ENCODE measurements at places on chromosomes 12 and 14.

- DNase-seq: no peak
Observed at GRCh38 chr14:65070471-65070976, 31.8 kb downstream of the MAX start.

- no peak for DNase-seq
Observed at GRCh38 chr14:103267226-103267910, 66.7 kb upstream of the EIF5 start.

GRCh38 chr12:58413794-58414193 is 472.4 kb downstream of the ATP23 start:
- DNase-seq: peak; percentile 83

GRCh38 chr14:75323571-75323970 is 44.9 kb downstream of the FOS start:
- no peak for DNase-seq

DNA sequence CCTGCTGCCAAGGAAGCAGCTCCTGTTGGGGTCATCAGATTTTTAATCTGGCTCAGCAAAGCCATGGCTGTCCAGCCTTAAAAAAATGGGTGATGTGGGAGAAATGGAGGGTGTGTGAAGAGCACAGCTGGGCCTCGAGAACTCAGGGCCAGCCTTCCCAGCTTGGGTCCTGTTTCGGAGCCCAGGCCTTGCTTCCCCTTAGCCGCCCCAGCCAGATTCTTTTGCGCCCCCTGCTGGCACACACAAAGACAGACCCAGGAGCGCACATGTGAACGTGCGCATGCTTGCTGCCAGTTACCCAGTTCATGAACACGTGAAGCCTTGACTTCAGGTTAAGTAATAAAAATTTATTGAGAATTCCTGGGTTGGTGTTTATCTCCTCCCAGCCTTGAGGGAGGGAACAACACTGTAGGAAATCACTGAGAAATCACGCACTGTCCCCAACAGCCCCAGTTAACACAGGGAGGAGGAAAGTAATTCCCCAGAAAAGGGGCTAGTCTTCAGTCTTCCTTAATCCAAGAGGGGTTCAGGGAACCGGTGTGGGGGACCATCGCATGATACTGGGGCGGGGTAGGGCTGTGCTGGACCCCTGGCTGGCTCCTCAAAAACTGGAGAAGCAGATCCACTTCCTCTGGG is 5.3 kb downstream of the PHB2 start:
- DNase-seq: peak; percentile 85

GRCh38 chr12:41142376-41142775 is 45.7 kb upstream of the PDZRN4 start:
- DNase-seq: no peak

DNA sequence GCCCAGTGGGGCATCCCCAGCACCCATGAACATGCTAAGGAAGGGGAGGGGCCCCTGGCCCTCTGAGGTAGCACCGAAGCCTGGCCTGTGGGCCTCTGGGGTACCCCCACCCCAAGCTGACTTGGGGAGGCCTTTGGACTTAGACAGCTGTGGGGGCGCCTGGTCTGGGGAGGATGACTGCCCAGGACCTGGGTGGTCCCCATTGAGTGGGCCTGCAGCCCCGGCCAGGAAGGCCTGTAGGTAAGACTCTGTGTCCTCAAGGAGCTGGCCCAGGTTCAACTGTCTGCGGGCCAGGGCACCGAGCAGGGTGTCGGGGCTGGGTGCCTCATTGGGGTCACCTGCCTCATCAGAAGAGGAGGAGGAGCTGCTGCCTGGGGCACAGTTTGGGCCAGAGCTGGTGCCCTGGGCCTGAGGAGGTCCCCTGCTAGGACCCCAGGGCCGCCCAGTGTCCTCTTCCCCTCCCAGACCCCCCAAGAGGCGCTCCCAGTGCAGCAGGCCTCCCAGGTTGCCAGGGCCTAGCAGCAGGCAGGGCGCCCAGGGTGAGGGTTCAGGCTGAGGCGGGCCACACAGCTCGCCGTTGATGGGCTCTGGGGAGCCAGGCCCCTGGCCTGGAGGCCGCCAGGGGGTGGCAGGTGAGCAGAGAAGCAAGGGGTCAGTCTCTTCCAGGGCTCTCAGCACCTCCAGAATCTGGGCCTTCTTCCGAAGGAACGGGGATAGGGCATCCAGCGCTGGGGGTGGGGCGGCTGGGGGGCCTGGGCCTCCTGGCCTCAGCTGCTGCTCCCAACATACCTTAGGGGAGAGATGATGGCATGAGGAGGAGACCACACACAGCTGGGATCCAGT is 31.4 kb downstream of the NCKAP5L start:
- DNase-seq: no peak

- DNase-seq: peak; percentile 76
Observed at GRCh38 chr14:33792720-33793368, 158.0 kb downstream of the EGLN3 start.

GRCh38 chr12:124557518-124558223 is 9.7 kb downstream of the NCOR2 start:
- DNase-seq: no peak

- no peak for DNase-seq
Observed at GRCh38 chr12:68350753-68351152, 18.6 kb upstream of the MDM1 start.

DNA sequence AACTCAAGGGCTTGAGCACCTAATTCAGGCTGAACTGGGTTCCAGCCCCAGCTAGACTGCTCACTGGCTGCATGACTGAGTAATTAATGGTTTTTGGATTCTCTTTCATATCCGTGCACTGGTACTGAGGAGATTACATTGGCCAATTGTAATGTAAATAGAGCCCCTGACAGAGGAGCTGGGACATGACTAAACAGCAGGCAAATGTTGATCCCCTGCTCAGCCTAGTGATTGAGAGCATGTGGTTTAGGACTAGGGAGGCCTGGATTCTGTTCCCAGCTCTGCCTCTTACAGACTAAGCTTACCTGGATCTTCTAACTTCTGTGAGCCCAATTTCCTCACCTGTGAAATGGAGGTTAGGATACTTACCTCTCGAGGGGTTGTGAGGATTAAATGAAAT is 204.3 kb downstream of the ESR2 start:
- no peak for DNase-seq

- DNase-seq: no peak
Observed at GRCh38 chr12:65156366-65156841, 13.0 kb upstream of the LEMD3 start.

DNA sequence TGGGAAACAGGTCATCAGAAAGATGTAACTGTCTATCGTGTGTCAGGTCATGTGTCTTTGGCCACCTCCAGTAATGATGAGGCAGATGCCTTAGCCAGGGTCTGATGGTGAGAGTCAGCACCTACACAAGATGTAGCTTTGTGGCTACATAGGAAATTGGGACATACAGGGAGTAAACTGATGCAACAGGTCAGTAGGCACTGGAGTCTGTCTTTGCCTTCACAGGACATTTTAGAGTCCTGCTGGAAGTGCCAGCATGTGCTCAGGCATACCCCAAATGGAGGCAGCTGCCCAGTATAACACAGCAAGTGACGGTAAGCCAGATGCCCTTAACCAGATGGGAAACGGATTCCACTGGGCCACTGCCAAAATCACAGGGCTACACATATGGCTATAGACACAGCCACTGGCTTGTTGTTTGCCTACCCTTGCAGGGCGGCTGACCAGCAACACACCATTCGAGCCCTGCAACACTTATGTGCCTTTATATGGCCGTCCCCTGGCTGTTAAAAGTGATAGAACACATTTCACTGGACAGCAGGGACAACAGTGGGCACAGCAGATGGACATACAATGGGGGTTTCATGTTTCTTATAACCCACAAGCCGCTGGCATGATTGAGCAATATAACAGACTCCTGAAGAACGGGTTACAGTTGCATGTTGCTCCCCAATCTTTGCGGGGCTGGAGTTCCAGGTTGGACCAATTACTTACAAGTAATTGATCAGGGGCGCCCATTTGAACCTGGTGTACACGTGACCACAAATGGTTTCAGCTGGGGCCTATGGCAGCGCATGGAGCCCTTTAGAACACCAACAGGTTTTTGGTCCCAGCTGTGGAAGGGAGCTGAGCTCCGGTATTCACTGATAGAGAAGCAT is 12.9 kb upstream of the RNASE12 start:
- no peak for DNase-seq

DNA sequence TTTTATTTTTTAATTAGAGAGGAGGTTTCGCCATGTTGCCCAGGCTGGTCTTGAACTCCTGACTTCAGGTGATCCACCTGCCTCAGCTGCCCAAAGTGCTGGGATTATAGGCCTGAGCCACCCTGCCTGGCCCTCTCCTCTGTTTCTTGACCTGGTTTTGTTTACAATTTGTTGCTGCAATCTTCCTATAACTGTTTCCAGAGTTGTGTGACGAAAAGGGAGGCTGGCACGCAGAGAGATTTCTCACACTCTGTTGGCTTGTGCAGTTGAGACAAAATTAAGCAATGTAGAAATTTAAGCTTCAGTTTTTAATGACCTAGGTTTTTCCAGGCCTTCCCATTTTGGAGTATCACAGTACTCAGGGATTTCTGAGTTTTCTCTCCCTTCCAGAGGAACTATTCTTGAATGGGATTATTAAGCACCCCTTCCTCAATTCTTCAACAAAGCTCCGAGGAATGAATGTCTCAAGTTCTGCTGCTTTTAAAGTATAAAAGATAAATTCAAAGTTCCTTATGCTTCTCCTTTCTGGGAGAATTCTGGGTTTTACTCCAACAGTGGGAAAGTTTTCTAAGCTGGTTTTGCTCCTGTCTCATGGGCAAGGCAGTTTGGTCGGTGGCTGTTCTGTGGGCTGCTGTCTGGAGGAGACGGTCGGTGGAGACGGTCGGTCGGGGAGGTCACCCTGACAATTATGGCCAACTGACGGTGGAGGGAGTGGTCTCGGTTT is 20.4 kb upstream of the FOS start:
- DNase-seq: no peak

DNA sequence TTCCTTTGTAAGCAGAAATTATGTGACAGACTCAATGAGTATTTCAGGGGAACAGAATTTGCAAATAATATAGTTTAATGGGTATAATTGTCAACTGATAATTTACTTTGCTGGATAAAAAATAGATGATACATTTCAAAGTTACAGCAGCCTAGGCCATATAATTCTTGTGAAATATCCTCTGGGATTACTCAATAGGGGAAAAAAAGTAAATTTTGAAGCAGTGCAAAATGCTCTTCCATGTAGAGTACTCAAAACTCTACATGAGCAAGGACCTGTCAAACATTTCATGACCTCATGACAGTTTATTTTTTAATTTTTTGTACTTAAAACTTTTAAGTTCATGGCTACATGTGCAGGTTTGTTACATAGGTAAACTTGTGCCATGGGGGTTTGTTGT is 163.3 kb downstream of the DACT1 start:
- no peak for DNase-seq

DNA sequence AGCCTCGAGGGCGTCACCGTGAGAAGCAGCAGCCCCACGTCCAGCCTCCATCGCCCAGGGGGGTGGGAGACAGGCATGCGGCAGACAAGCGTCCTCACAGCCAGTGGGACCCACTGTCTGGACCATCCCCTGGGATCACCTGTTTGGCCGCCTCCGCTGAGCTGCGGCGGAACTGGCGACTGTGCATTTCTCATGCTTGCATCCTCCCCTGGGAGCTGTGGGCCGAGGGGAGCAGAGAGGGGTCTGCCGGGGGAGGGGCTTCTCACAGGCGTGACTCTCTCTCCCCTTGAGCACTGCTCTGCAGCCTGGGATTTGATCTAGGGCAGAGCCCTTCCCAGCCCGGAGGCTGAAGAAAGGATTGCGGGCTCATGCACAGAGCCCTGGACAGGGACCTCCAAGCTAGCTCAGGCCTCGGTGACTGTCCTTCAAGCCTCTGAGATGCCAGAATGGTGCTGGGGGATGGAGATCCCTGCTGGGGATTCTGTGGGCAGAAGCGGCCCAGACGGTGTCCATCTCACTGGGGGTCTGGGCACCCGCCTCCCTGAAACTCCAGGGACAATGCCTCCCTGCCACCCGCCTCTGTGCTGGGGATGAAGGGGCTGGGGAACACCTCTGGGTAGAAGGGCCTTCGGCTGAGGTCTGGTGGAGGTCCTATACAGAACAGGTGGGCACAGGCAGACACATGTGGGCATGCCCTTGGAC is 61.1 kb downstream of the PRIMA1 start:
- DNase-seq: no peak

DNA sequence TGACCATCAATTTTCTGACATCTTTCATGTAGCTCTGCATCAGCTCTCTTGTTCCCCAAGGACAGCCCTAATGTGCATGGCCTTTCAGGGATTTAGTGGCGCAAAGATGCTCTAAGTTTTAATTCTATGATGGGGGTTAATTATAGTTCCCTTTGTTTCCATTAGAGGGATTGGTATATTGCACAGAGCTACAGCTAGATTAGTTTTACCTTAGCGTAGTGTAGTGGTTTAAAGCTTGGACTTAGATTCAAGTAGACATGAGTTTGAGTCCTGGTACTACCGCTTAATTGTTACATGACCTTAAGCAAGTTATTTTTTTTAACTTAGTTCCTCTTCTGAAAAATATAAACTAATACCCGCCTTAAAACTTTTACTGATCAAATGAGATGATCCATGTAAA is 247.8 kb upstream of the KRR1 start:
- no peak for DNase-seq

DNA sequence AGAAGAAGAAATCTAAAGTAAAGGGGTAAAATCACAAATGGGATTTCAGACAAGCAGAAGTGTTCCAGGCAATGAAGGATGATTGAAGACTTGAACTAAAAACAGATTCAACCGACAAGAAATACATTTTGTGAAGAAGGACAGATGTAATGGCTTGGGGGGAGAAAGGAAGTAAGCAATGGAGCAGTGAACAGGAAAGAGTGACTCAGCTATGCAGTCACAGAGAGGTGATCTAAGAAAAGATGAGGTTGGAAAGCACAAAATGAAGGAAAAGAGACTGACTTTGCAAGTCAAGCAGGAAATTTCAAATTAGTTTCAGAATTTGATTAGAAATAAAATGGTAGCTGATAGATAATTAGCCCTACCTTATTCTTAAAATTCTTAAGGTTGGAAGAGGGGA is 66.5 kb downstream of the PUS7L start:
- DNase-seq: peak; percentile 20

- no peak for DNase-seq
Observed at GRCh38 chr14:95274279-95274678, 45.4 kb downstream of the CLMN start.

DNA sequence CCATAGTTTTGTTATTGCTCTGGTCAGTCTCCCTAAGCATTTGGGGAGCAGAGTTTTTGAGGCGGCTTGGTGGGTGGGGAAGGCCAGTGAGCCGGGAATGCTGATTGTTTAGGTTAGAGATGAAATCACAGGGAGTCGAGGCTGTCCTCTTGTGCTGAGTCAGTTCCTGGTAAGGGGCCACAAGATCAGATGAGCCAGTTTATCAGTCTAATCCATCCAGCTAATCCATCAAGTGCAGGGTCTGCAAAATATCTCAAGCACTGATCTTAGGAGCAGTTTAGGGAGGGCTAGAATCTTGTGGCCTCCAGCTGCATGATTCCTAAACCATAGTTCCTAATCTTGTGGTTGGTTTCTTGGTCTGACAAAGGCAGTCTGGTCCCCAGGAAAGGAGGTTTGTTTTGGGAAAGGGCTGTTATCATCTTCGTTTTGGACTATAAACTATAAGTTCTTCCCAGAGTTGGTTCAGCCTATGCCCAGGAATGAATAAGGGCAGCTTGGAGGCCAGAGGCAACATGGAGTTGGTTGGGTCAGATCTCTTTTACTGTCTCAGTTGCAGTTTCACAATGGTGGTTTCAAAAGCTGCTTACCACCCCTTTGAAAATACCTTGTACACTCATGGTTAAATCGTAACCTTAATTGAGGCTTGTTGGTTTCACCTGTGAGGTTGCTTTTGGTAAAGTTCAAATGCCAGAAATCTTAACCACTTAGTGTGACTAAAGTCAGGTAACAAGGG is 33.6 kb upstream of the HIGD1C start:
- DNase-seq: no peak

Data from kidney capillary endothelial cell (primary cell).